AG20443 (cell line): ENCODE measurements at places on chromosomes 7 and 10.

GRCh38 chr7:103297837-103298179, 573 bp downstream of the PMPCB start:
- DNase-seq = no peak

DNA sequence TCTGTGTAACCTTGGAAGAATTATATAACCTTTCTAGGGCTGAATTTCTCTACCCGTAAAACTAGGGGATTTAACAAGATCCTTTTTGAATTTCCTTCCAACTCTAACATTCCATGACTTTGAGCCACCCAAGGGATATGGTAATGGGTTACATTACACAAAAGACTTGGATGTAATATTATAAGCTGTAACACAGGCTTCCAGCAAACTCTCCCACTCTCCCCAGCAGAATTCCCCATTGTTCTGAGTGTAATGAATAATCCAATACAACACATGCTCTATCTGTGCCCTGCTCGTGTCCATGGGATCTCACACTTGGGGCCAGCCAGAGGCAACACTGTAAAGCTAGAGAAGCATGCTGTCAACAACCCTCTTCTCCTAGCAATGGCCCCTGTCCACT, 790.6 kb upstream of the AUTS2 start:
- DNase-seq = no peak

GRCh38 chr7:73833251-73833919, 2.6 kb downstream of the CLDN4 start:
- no peak for DNase-seq

DNA sequence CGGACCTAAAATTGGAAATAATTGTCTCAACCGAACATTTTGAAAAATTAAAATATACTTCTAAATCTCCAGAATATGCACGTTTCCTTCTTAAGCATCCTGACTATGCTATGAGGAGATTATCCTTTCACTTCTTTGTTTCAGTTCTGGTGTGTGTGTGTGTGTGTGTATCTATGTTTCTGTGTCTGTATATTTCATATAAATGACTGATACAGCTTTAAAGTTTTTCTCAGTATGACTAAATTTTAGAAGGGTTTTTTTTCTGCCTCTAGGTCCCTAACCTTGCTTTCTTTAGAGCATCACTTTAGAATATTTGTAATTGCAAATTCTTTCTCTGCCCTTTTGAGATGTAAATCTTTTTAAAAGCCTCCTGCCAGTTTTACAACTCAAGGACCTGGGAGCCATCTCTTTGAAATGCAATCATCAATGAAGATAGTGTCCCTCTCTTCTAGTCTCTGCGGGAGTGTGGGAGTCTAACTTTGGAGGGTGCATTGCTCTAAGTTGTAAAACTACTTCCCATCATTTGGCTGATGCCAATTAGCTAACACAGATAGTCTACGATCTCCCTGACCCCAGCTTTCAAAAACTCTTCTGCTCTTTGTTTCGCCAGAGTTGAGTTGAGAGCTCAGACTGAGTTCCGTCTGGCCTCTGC, 782.0 kb upstream of the ZWINT start:
- DNase-seq = no peak

DNA sequence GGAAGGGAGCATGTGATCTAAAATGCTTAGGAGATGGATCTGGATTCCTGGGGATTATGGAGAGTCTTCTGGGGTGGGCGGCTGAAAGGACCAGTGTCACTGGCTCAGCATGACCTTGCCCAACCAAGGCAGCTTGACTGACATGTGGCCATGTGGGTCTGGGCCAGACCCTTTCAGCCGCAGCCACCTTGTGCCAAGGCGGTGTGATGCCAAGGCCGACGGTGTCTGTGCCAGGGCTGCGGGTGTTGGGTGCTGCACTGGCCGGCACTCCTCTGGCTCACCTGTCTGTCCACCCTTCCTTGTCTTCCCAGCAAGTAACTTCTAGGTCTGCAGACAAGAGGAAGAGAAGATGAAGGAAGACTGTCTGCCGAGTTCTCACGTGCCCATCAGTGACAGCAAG, 8.8 kb downstream of the DEPP1 start:
- no peak for DNase-seq

DNA sequence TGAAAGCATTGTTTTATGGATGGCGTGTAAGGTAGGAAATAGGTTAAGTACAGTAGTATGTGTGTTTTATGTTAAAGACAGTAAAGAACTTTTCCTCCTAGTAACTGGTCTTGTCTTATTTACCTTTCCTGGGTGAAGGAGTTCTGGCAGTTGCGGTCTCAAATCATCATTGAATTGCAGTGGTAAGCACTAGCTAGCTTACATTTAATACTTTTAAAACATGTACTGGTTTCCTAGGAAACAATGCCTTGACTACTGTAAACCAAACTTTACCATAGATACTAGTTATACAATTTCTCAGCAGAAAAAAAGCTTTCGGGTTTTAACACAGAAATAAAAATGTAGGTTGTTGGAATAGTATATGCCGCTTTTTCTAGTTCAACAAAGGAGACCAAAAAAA, 37.7 kb downstream of the PRKG1 start:
- DNase-seq = no peak
